NCI-H2081 (cell line): ENCODE measurements at places on chromosomes 3 and 15.
A peak's percentile ranks its signal among the peaks of the same experiment; 100 is the strongest.

DNA sequence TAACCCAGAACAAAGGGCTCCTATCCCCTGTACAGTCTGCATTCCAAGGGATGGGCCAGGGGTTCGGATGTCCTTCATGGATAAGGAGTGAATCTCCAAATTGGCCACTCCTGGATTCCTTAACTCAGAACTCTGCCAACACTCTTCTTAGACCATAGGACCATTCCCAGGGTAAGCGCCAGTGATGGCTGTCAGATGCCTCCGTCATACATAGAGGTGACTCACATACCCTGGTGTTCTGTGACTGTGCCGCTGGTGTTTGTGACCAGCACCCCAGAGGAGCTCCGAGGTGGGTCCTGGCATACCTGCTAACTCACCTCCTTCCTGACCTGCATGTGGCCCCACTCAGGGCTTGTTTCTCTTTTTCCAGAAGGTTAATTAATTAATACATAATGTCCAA, 134.7 kb downstream of the KLF13 start:
- no peak for DNase-seq

- DNase-seq, result no peak
Measured at GRCh38 chr3:172624999-172625398, 85.9 kb downstream of the NCEH1 start.

DNA sequence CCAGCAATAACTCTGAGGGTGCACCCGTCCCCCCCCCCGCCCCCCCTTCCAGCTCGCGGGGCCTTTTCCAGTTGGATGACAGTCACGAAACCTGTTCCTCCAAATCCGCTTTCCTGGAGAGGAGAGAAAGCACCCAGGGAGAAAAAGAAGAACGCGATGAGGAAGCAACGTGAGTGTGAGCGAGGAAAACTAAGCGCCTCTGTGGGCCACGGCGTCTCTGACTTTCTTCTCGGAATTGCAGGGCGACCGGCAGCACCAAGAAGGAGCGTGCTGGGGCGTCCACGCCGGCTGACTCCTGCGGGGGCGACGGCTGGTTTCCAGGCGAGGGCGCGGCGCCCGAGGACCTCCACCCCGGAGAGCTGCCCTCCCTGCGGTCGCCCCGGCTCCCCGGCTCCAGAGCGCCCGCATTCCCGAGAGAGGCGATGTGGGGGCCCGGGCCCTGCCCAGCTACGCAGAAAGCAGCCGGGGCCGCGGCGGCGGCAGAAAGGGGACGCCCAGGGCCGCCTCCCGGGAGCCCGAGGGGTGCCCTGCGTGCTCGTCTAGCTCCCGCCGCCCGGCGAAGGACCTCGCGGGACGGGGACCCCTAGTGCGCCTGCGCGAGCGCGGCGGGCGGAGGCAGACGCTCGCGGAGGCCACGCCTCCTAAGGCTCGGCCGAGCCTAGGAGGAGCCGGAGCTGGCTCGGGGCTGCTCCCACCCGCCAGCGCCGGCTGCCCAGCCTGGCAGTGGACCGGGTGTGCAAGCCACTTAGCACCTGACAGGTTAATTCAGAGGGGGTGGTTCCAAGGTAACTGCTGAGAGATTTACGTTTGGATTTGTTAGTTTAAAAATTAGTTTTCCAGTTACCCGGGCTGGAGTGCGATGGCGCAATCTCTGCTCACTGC, 15.3 kb upstream of the ADIPOQ start:
- DNase-seq, result peak; percentile 81

DNA sequence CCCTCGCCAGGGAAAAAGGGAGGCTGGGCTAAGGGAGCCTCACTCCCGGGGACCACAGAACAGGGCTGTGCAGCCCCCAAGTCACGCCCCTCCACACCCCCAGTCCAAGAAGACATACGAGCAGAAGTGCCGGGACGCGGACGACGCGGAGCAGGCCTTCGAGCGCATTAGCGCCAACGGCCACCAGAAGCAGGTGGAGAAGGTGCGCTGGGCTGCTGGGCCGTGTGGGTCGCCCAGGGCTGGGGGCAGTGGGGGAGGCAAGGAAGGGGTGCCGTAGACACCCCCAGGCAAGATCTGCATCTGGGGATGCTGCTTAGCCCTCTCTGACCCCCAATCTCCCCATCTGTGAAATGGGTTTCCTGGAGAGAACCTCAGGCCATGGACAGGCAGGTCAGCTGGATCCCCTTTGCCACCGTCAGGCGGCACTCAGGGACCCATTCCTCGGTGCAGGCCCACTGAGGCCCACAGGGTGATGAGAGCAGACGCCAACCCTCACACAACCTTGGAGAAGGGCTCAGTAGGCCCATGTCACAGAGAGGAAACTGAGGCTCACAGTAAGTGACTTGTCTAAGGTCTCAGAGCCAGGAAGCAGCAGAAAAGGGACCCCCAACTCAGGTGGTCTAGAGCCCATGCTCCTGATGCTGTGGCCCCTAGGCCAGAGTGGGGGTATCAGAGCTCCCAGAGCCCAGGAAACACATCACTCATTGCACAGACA, 33.7 kb downstream of the PSTPIP1 start:
- no peak for DNase-seq

DNA sequence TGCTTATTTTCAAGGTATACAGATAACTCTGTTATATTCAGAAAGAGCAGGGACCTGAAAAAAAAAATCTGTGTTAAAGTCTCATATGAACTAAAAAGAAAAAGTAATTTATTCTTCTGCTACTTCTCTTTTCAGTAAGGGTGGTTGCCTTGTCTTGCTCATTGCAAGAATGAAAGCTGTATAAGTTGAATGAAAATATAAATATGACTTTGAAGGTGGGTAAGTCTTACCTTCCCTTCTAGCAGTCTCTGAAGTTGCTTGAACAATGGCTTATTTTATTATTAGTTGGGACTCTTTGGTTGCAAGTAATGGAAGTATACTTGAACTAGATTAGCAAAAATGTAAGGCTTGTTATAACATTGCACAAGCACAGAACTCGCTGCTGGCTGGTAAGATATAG, 1554.9 kb downstream of the SI start:
- DNase-seq, result no peak
